NCI-H1930 (cell line): ENCODE measurements at places on chromosomes 2 and 18.

DNA sequence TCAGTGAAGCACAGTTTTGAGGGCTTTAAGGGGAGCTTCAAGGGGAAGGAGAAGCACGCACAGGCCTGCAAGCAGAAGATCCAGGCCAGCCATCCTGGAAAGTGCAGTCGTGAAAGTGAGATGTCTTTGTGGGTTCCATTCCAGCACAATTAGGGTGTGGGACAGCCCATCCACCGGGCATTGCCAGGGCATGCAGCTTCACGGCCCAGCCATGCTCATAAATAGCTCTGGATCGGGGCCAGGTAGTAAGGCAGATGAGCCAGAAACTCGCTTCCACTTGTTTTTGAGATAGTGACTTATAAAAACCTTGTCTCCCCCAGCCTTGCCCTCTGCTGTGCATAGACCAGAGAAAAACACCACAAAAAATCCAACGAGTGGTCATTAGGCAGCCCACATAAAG, 21.0 kb downstream of the KDSR start:
- DNase-seq, result no peak

- no peak for DNase-seq
These were observed 28.6 kb downstream of the ARID5A start for GRCh38 chr2:96565111-96565510.

DNA sequence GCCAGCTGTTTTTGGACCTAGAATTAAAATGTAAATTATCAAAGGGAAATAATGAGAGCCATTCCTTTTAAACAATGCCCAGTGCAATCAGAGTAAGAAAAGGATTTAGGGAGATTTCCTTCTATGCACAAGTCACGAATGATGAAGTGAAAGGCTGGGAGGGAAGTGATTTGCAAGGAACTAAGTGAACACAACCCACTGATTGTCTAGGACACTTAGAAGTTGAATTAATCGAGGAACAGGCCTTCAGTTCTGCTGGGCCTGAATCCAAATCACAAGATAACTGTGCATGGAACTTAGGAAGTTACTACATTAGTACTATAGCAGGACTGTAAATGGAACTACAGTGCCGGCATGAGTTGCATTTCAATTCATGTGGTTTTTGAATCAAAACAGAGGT, 17.7 kb downstream of the MAP2 start:
- DNase-seq, result no peak

DNA sequence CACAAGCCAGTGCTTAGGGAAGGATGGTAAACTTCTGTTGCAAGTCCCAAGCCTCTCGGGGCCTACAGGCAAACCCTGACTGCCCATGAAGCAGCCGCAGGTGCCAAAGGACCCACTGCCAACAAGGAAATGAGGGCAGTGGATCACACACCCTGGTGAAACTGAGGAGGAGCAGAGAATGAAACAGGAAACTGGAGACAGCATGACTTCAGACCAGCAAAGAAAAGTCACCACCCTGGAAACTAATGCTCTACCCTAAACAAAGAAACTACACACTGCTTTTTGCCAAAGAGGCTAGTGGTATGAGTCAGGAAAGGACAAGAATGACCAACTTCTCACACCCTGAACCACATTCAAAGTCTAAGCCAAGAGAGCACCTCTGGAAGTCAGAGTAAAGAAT, 97.2 kb downstream of the MYO5B start:
- DNase-seq, result no peak

GRCh38 chr2:142306131-142306530, 175.3 kb upstream of the LRP1B start:
- no peak for DNase-seq

DNA sequence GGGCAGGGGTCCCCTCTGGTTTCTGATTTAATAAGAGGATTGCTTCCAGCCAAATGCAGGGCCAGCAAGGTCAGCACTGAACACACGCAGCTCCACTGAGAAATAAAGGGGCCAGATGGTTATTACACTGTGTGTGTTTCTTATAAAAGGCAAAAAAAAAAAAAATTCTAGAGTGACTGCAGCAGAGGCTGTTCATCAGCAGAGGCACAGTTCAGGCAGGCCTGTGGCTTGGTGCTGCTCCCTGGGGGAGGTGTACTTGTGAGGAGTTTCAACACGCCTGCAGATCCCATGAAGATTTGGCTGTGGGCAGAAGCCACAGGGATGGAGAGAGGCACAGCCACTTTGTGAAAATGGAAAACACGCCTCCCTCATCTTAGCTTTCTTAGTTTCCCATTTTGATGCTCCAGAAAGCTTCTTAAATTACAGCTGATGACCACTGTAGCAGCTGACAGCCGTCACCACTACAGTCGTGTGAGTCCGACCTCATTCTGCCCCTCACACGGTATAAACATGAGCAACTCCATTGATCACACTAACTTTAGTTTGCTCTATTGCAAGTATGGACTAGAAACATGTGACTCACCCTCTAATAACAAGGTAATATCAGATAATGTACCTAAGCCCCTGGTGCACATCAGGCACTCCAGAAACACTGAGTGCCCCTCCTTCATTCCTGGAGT, 726.5 kb upstream of the RAB6C start:
- DNase-seq, result no peak
